Activated CD4-positive, alpha-beta T cell treated with anti-CD3 and anti-CD28 coated beads, Interleukin-2, amount 10 ng/mL, durations not matched to agents 24 days and 14 days (primary cell): ENCODE measurements at places on chromosomes 1 and 21. TPM values are rescaled to one million over a fixed set of nuclear protein-coding genes. Genes with fewer than 3 reads are reported as not detected.

DNA sequence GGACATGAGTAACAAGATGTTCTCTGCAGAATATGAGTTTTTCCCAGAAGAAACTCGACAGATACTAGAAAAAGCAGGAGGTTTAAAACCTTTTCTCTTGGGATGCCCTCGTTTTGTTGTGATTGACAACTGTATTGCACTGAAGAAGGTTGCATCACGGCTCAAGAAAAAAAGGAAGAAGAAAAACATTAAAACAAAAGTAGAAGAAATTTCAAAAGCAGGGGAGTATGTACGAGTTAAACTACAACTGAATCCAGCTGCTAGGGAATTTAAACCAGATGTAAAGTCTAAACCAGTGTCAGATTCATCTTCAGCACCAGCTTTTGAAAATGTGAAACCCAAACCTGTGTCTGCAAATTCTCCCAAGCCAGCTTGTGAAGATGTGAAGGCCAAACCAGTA lies 92.5 kb downstream of the TTC3 start:
- no peak for DNase-seq
- no peaks in the 10 kb centered on the region for H3K27me3 ChIP-seq
- no peak overlapping the region for H3K27ac ChIP-seq
- peaks cover 7% of the 10 kb centered on the region for H3K4me1 ChIP-seq
- peaks cover 34% of the 10 kb centered on the region for H3K36me3 ChIP-seq

GRCh38 chr21:43697758-43698643 lies 20.9 kb upstream of the PDXK start:
- peaks cover 11% of the 10 kb centered on the region for H3K4me1 ChIP-seq
- H3K36me3 ChIP-seq, result peaks cover 29% of the 10 kb centered on the region
- H3K4me3 ChIP-seq, result no peak overlapping the region
- H3K27ac ChIP-seq, result no peak overlapping the region
- H3K27me3 ChIP-seq, result no peaks in the 10 kb centered on the region

DNA sequence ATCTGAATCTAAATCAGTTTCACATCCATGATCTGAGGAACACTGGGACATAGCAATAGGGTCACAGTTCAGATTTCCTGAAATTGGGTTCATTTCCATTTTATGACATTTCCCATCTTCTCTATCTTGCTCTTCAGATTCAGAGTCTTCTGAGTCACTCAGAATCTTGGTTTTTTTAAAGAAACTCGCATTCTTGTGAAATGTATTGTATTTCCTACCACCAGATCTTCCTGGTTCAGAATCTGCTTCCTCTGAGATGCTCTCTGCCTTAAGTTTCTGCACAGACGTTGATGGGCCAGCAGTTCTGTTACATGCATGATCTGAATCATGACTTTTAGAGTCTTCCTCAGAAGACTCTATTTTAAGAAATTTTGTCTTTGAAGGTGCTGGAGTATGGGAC lies 15.5 kb upstream of the PSMG1 start:
- DNase-seq, result no peak
- no peak overlapping the region for H3K27ac ChIP-seq
- no peak overlapping the region for H3K4me3 ChIP-seq
- H3K27me3 ChIP-seq, result no peaks in the 10 kb centered on the region
- peaks cover 67% of the 10 kb centered on the region for H3K36me3 ChIP-seq

DNA sequence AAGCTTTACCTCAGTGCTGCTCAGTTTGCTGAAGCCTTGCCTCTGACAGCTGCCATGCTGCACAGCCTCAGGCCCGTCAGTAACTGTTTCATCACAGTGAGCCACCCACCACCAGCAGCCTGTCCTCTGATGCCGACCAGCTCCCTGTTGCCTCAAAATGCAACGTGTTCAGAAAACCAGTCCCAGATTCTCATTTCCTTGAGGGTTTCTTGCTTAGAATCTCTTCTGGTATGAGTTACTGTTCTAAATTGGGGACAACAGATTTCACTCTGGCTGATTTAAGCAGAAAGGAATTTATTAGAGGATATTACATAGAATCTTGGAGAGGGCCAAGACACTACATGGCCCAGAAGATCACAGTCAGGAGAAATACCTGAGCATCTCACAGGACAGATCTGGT lies 11.0 kb downstream of the UBL4B start:
- H3K27ac ChIP-seq, result no peak overlapping the region
- H3K4me3 ChIP-seq, result no peak overlapping the region
- no peak for DNase-seq
- H3K27me3 ChIP-seq, result peaks cover 13% of the 10 kb centered on the region

- no peaks in the 10 kb centered on the region for H3K27me3 ChIP-seq
- H3K36me3 ChIP-seq, result no peaks in the 10 kb centered on the region
- H3K27ac ChIP-seq, result no peak overlapping the region
- H3K4me3 ChIP-seq, result no peak overlapping the region
- H3K4me1 ChIP-seq, result no peaks in the 10 kb centered on the region
- no peak for DNase-seq
Measured at GRCh38 chr21:21631961-21632360, 633.8 kb downstream of the NCAM2 start.

DNA sequence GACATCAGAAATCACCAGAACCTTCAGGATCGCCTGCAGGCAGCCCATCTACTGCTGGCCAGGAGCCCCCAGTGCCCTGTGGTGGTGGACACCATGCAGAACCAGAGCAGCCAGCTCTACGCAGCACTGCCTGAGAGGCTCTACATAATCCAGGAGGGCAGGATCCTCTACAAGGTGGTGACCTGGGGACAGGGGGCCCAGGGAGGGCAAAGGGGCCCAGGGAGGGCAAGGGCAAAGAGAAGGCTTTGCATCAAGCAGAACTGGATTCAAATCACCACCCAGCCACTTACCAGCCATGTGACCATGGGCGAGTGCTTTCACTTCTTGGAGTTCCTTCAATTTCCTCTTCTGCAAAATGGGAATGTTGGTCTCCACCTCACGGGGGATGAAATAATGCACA lies 12.1 kb downstream of the DIO1 start:
- H3K36me3 ChIP-seq, result peaks cover 6% of the 10 kb centered on the region
- no peak overlapping the region for H3K27ac ChIP-seq
- no peaks in the 10 kb centered on the region for H3K27me3 ChIP-seq
- no peak for DNase-seq
- H3K4me3 ChIP-seq, result no peak overlapping the region

DNA sequence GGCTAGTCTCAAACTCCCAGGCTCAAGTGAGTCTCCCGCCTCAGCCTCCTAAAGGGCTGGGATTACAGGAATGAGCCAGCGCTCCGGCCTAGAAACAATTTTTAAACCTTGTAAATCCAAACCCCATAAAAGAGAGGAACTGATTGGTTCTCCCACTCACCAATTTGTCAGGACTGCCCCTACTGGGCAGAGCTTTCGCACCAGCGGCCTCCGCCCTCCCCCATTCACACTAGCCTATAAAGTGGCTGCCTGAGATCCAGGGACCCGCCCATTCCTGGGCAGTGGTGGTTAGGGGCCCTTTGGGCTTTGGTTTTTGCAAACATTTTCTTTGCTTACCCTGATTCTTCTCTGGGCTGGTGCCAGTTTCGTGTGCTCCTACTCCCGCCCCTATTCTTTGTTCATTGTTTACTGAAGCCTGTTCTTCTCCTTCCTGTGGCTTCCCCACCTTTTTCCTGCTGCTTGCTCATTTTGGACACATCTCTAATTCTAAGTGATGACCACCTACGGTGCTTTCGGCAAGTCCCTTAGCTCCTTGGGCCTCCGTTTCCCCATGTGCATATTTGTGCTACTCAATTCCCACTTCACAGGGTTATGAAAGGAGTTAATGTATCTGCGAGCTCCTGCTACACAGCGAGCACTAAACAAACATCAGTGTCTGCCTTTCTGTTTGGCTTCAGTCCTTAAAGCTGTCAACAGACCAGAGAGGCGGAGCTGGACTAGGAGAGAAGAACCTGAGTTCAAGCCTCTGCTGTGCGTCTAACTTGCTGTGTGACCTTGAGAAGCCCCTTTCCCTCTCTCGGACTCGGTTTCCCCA lies 39.8 kb upstream of the CLIC4 start:
- DNase-seq, result peak; percentile 83
- peaks cover 23% of the 10 kb centered on the region for H3K4me1 ChIP-seq
- H3K27ac ChIP-seq, result peak overlapping the region; percentile 62
- no peaks in the 10 kb centered on the region for H3K27me3 ChIP-seq

- DNase-seq, result no peak
- H3K4me3 ChIP-seq, result no peak overlapping the region
- no peak overlapping the region for H3K27ac ChIP-seq
Measured at GRCh38 chr1:240109920-240110636, 18.4 kb downstream of the FMN2 start.

DNA sequence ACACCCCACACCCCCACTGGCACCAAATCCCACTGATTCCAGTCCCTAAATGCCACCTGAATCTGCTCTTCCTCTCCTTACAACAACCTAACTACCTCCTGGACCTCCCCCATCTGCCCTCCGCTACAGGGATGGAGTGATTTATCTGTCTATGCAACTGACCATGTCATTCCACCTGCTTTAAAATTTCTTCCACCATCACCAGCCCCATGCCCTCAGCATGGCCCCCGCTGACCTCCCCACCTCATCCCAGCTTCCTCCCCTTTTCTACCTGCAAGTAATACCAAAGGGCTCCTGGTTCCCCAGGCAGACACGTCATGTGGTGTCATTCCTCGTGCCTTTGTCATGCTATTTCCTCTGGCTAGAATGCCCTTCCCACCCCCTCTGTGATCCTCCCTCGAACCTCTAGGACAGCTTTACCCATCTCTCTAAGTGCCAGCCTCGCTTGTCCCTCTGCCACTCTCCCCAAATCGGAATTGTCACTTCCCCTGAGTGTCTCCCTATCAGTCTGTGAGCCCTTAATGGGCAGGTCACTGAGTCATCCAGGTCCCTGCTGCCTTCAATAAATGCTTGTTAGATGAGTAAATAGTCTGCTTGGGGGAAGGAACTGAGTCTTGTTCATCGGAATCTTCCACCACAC lies 3.7 kb downstream of the GJB4 start:
- no peak overlapping the region for H3K4me3 ChIP-seq
- no peaks in the 10 kb centered on the region for H3K27me3 ChIP-seq
- no peak for DNase-seq
- no peaks in the 10 kb centered on the region for H3K36me3 ChIP-seq

DNA sequence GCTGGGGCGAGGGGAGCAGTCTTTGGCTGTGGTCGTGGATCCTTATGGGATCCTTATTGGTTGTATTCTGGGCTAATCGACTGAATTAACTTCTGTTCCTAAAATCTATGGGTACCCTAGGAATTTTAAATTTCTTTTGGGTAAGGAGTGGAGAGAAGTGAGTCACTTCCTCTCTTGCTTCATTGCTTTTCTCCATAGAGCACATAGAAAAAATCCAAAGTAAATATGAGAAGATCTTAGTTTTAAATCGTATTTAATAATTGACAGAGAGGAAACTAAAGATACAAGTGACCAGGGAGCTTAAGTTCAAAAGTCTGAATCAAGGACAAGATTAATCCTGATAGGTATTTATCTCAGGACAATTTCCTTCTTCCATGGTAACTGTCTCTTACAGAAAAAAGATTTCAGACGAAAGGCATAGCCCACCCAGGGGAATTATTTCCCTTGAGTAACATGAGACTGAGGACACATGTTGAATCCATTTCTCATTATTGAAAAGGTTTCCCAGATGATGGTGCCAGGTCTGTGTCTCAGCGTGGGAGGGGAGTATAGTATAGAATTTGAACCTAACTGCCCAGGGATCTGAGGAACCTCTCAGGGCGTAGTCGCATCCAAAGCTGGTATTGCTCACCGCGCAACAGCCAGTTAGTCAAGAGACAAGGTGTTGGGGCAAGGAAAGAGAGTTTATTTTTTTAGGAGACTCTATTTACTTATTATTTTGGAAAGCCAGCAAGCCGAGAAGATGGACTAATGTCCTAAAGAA lies 28.7 kb upstream of the FASLG start:
- H3K27me3 ChIP-seq, result peaks cover 13% of the 10 kb centered on the region
- no peaks in the 10 kb centered on the region for H3K36me3 ChIP-seq
- no peak for DNase-seq
- H3K27ac ChIP-seq, result peak overlapping the region; percentile 43
- H3K4me1 ChIP-seq, result peaks cover 37% of the 10 kb centered on the region
- H3K4me3 ChIP-seq, result no peak overlapping the region

DNA sequence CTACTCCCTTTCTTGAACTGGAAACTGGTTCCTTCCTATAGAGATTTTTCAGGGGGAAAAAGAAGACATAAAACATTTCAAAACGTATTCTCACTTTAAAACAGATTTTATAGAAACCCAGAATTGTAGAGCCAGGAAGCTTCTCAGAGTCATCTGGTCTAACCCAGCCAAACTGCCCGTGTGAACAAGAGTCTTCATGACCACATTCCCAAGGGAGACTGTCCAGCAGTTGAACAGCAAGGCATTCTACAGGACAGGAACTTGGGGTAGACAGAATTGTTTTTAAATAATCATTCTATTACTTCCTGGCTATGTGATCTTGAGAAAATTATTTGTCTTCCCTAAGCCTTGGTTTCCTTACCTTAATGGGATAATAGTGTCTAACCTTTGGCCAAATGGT lies 163.5 kb upstream of the IVNS1ABP start:
- H3K27me3 ChIP-seq, result no peaks in the 10 kb centered on the region
- no peak overlapping the region for H3K27ac ChIP-seq
- H3K36me3 ChIP-seq, result no peaks in the 10 kb centered on the region
- H3K4me1 ChIP-seq, result no peaks in the 10 kb centered on the region

DNA sequence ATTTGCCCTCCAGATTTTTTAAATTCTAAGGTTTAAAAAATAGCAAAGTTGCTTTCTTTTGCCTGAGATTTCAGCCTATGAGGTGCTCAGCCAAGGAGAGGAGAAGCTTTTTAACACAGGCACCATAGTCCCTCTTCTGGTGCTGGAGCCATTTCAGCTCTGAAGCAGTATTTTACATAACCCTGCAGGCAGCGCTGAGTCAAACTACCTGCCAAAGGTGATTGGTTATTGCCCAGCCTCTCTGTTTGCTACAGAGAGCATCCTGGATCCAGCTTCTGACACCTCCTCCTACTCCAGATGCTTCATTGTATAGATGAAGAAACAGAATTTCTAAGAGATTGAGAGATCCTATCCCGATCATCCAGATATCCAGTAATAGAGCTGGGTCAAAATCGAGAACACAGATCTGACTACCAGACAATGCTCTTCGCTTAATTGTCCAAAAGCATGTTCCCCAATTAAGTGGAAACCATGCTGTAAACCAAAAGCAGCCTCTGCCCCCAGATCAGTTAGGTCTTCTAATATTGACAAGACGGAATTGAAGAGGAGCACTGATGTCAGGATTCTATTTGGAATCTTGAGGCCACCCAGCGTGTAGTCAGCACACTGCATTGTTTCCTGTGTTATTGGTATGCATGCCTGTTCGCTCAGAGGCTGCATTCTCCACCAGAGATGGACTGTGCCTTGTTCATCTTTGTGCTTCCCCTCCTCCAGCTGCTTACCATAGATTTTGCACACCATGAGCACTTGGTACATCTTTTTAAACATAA lies 22.1 kb downstream of the RGS8 start:
- H3K36me3 ChIP-seq, result no peaks in the 10 kb centered on the region
- H3K27ac ChIP-seq, result no peak overlapping the region
- H3K4me3 ChIP-seq, result no peak overlapping the region
- DNase-seq, result no peak

GRCh38 chr1:192524223-192524622 lies 51.4 kb upstream of the RGS1 start:
- H3K27me3 ChIP-seq, result peaks cover 2% of the 10 kb centered on the region
- no peak overlapping the region for H3K4me3 ChIP-seq
- H3K36me3 ChIP-seq, result no peaks in the 10 kb centered on the region
- no peak overlapping the region for H3K27ac ChIP-seq

GRCh38 chr1:6971699-6972098 lies 186.4 kb downstream of the CAMTA1 start:
- DNase-seq, result no peak
- H3K27me3 ChIP-seq, result peaks cover 19% of the 10 kb centered on the region
- H3K4me1 ChIP-seq, result peaks cover 21% of the 10 kb centered on the region
- H3K36me3 ChIP-seq, result no peaks in the 10 kb centered on the region
- H3K27ac ChIP-seq, result no peak overlapping the region

GRCh38 chr1:30040081-30041019 lies 683.0 kb downstream of the MATN1 start:
- H3K36me3 ChIP-seq, result no peaks in the 10 kb centered on the region
- H3K27me3 ChIP-seq, result no peaks in the 10 kb centered on the region
- no peak overlapping the region for H3K4me3 ChIP-seq

The LCE3E gene
- not detected in 2 replicates for total RNA-seq

The KCNK2 gene
- total RNA-seq, result not detected in 2 replicates

The HMCN1 gene
- total RNA-seq, result not detected in 2 replicates

The SAMSN1 gene
- 86.4 and 92.7 TPM in 2 replicates for total RNA-seq
